ENCODE measurements at places on chromosomes 1 and 21. TPM values are rescaled to one million over a fixed set of nuclear protein-coding genes. Genes with fewer than 3 reads are reported as not detected.

The GPR37L1 gene
- total RNA-seq, result 0.07 TPM

The LRRC53 gene
- not detected for total RNA-seq

DNA sequence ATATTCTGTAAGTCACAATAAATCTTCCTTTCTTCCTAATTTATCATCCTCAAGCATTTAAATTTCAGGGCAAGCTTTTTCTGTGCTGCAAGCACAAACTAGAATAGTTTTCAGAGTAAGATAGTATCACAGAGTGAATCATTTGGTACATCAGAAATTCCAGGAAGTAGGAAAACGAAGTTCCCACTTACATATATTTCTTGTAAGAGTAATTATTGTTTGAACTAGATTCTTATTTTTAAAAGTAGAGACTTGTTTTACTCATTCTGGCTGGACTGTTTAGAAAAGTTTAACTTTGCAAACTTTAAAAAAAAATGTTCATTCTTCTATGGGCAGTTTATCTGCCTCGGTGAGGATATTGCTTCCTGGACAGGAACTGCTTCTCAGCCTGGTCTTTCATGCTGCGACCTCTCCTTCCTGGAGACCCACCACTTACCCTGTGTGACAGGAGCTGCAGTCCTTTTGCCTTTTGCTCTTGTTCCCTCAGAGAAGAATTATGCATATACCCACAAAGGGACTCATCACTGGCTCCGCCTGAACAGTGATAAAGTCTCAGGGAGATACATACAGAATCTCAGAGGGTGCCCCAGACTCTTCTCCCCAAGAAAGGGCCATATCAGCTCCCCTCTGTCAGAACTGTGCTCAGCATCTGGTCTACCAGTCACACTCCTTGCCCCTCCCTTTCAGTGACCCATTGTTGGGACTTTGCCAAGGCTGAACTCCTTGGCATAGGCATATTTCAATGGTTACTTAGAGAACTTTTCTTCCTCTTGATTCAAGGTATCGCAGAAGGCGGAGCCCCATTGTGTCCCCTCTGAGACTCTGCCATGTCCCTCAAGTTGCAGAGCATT is 102.7 kb upstream of the CD55 start:
- DNase-seq, result no peak
- no peaks in the 10 kb centered on the region for H3K27me3 ChIP-seq
- H3K4me3 ChIP-seq, result no peak overlapping the region
- peaks cover 5% of the 10 kb centered on the region for H3K4me1 ChIP-seq
- peak overlapping the region; percentile 40 for H3K27ac ChIP-seq

- H3K27ac ChIP-seq, result no peak overlapping the region
- no peaks in the 10 kb centered on the region for H3K36me3 ChIP-seq
- no peak for DNase-seq
- no peaks in the 10 kb centered on the region for H3K4me1 ChIP-seq
Observed at GRCh38 chr21:40194185-40194980, 327.1 kb downstream of the PCP4 start.

DNA sequence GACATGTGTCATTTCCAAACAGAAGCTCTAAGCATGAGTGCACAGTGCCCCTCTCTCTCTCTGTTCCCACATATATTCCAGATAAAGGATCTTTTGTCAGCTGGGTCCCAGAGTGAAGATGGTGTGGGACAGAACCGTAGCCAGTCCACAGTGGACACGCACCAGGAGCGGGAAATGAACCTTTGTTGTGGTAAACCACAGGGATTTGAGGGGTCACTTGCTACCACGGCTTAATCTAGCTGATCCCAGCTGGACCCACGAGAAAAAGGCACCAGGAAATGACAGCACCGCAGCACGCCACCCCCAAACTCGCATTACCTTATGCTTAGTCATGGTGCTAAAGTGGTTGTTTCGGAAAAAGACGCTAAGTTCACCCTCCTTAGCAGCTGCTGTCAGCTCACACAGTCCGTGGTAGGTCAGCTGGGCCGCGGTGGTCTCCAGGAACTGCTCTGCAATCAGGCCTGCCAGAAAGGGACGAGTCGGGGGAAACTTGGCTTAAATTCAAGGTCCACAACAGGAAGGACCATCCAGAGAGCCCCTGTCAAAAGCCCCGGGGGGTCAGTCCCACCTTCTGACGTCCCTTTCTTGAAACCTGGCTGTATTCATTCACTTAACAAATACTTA is 7.5 kb downstream of the MINDY1 start:
- DNase-seq, result no peak
- peaks cover 2% of the 10 kb centered on the region for H3K36me3 ChIP-seq
- peaks cover 13% of the 10 kb centered on the region for H3K4me1 ChIP-seq
- H3K4me3 ChIP-seq, result no peak overlapping the region

DNA sequence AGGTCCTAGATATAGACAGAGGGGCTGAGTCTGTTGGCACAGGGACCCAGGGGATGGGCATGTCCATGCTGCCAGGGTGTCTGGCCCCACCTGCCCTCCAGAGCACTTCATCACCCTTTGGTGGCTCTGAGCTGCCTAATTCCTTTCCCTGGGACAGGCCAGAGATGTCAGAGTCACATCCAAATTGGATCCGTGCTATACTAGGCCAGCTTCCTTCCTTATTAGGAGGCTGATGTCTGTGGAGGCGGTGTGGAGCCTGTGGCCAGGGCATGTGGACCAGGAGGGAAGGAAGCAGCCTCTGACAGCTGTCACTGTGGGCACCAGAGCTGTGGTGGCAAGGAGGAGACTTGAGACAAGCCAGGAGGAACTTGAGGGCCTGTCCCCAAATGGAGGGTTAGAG is 77.7 kb upstream of the TMEM51 start:
- H3K27me3 ChIP-seq, result no peaks in the 10 kb centered on the region
- H3K4me3 ChIP-seq, result no peak overlapping the region
- H3K27ac ChIP-seq, result no peak overlapping the region
- H3K4me1 ChIP-seq, result no peaks in the 10 kb centered on the region
- H3K36me3 ChIP-seq, result no peaks in the 10 kb centered on the region

GRCh38 chr1:80453775-80454174 is 1347.0 kb upstream of the ADGRL2 start:
- H3K27ac ChIP-seq, result no peak overlapping the region
- H3K4me3 ChIP-seq, result no peak overlapping the region
- no peaks in the 10 kb centered on the region for H3K27me3 ChIP-seq
- no peak for DNase-seq
- no peaks in the 10 kb centered on the region for H3K4me1 ChIP-seq
- H3K36me3 ChIP-seq, result no peaks in the 10 kb centered on the region

- no peaks in the 10 kb centered on the region for H3K36me3 ChIP-seq
- H3K27me3 ChIP-seq, result no peaks in the 10 kb centered on the region
- peaks cover 14% of the 10 kb centered on the region for H3K4me1 ChIP-seq
- H3K27ac ChIP-seq, result no peak overlapping the region
- H3K4me3 ChIP-seq, result no peak overlapping the region
Observed at GRCh38 chr1:201489643-201490261, 17.2 kb downstream of the CSRP1 start.

DNA sequence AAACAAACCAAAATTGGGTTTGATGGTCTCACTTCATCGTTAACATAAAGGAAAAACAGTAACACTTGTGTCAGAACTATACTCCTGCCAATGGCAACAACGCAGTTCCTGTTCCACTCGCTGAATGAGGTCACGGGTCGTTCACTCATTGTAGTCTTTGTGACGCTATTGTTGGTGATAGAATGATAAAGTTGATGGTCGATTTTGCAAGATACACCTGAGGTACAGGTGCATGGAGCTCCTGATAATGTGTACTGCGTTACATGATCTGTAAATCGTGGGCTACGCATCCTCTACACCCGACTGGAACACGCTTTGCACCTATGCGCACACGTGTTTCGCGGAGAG is 391 bp upstream of the CENPS start:
- no peaks in the 10 kb centered on the region for H3K36me3 ChIP-seq
- peak overlapping the region; percentile 60 for H3K4me3 ChIP-seq
- peaks cover 25% of the 10 kb centered on the region for H3K4me1 ChIP-seq
- no peak for DNase-seq
- peak overlapping the region; percentile 87 for H3K27ac ChIP-seq

DNA sequence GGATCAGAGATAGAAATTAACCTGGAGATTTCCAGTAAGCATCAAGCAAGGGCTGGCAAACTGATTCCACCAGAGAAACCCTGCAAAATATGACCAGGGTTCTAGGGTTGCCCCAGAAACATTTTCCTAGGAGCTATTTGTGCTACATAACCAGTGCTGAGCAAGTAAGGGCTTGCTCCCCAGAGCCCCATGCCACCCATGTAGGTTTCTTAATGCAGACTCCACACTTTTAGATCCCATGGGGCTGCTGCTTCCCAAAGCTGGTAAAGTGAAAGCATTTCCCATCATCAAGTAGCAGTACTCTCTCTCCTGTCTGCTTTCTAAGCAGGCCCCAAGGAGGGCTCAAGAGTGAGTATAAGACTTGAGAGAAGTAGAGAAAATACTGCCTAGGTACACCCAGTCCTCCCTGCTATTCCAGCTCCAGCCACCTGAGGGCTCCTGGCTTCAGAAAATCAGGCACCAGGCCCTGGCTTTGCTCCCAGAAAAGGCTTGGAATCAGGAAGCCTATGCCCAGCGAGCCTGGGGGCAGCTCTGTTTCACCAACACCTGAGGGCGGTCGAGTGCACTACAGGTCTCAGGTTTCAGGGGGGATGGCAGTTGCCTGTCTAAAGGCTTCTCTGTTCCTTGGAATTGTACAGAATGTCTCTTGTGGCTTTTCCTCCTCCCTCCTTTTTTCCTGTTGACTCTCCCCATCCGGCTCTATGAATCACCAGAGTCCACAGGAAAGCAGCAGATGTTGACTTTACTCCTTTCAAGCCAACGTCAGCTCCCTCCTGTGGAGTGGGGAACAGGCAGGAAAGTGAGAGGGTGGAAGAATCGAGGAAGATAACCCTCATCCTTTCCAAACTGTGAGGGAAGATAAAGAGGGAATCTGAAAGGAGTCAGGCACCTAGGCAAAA is 6.2 kb upstream of the ANKRD35 start:
- peak overlapping the region; percentile 84 for H3K27ac ChIP-seq
- no peaks in the 10 kb centered on the region for H3K36me3 ChIP-seq
- H3K4me1 ChIP-seq, result peaks cover 8% of the 10 kb centered on the region
- H3K27me3 ChIP-seq, result no peaks in the 10 kb centered on the region
- peak; percentile 97 for DNase-seq

DNA sequence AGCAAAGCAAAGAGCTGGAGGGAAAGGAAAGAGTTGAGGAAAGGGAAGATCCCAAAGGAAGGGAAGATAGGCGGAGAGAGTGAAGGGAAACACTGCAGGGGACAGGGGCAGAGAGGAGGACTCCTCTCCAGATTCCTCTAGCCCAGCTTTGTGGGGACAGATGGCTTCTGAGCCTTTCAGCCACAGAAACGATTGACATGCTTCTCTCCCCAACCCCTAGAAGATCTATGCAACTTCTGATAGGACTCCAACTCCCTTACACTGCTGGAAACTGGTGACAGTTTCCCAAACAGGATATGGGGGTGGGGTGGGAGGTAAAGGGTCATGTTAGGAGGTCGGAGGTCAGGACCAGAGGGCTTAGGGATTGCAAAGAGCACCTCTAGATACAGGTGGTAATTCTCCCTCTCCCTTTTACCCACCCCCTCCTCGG is 6.5 kb downstream of the MEX3A start:
- H3K27ac ChIP-seq, result no peak overlapping the region
- DNase-seq, result no peak
- H3K36me3 ChIP-seq, result peaks cover 1% of the 10 kb centered on the region
- no peaks in the 10 kb centered on the region for H3K4me1 ChIP-seq
- no peaks in the 10 kb centered on the region for H3K27me3 ChIP-seq

DNA sequence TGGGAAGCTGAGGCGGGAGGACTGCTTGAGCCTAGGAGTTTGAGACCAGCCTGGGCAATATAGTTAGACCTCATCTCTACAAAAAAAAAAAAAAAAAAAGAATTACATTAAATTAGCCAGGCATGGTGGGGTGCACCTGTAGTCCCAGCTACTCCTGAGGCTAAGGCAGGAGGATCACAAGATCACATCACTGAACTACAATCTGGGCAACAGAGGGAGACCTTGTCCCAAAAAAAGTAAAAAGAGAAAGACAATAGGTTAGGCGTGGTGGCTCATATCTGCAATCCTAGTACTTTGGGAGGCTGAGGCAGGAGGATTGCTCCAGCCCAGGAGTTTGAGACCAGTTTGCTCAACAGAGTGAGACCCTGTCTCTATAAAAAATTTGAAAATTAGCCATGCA is 130.3 kb downstream of the TIAM1 start:
- no peaks in the 10 kb centered on the region for H3K27me3 ChIP-seq
- H3K36me3 ChIP-seq, result no peaks in the 10 kb centered on the region
- DNase-seq, result no peak
- H3K4me1 ChIP-seq, result no peaks in the 10 kb centered on the region

DNA sequence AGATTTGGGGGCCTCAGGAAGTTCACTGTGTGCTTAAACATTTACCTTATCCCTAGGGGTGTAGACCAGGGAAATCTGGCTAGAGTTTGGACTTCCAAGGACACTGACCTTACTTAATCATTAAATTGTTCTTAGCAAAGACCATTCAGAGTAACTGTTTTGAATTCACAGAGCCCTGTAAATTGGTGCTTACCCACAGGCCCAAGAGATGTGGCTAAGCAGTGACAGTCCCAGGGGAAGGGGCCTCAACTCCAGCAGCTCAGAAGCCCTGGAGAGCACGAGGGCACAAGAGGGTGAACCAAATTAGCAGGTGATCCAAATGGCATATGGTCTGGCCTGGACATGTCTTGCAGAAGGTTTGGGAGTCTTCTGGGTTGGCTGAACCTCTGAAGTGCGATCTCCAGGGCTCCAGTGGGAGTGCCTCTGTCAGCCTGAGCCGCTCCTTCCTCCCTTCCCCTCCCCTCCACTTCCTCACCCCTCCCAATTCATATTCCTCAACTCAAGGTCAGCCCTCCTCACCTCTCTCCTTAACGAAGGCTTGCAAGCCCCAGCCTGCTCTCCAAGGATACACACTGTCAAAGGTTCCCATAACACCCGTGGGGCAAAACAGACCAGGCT is 4.3 kb downstream of the PAQR7 start:
- H3K27ac ChIP-seq, result no peak overlapping the region
- H3K4me3 ChIP-seq, result no peak overlapping the region
- no peak for DNase-seq

- no peak overlapping the region for H3K4me3 ChIP-seq
- DNase-seq, result no peak
- H3K4me1 ChIP-seq, result peaks cover 66% of the 10 kb centered on the region
- no peaks in the 10 kb centered on the region for H3K27me3 ChIP-seq
- H3K36me3 ChIP-seq, result no peaks in the 10 kb centered on the region
Observed at GRCh38 chr1:112806090-112806642, 91.0 kb upstream of the PPM1J start.

Measured in Caco-2 (cell line).